ENCODE measurements at places on chromosomes 4 and X.

DNA sequence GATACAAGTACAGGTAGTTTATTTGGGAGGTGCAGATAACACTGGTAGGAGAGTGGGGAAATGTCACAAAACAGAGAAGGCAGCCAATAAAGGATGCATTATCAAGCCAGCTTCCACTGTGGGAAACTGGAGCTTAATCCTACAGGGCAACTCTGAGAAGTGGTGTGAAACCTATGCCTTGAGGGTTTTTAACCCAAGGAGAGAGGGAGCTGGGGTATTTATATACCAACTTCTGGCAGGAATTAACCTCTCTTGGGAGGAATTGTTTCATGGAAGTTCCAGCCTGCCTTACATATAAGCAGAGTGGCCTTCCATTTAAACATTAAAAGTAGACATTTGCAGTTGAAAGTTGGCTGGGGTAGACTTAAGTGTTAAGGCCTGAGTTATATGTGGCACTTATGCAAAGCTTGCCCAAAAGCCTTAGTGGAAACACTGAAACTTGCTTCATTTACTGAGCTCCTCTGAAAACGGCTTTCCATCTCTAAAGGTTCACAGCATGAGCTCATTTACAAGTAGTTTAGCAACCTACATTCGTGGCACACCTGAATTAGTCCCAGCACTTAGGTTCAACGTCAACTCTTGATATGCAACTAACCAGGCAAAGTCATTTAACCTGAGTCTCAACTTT is 19.2 kb downstream of the MAGEB17 start:
- no peak for DNase-seq

- DNase-seq: no peak
Measured at GRCh38 chr4:87971866-87972265, 3.6 kb upstream of the SPP1 start.

DNA sequence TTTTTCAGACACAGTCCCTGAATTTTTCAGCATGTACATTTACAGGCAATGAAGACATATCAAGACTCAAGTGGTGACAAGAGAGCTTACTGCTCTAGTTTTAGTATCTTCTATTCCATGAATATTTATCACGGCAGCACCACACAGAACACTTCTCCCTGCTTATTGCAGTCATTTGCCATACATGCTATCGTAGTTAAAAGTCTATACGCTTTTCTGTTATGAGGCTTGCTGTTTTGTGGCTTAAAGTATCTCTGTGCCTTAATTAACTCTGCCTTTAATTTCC is 65.4 kb upstream of the GK2 start:
- DNase-seq: no peak

- DNase-seq: no peak
Measured at GRCh38 chrX:69029771-69030170, 135.5 kb downstream of the PJA1 start.

- peak; percentile 88 for DNase-seq
Measured at GRCh38 chr4:41365681-41366080, 109.0 kb downstream of the UCHL1 start.

DNA sequence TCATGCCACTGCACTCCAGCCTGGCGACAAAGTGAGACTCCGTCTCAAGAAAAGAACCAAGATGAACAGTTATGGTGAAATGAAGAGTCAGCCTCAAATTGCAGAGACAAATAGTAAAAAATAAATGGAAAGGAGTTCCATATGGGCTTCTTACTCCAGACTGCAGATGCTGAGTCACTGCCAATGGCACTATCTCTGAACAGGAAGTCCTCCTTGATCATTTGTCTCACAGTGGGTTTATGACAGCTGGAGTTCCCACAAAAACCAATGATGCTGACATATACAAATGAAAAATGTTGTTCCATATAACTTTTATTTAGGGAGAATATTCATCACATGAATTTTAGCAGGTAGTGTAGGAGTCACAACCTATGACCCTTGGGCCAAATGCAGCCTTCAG is 631.6 kb downstream of the PCDH18 start:
- DNase-seq: no peak

DNA sequence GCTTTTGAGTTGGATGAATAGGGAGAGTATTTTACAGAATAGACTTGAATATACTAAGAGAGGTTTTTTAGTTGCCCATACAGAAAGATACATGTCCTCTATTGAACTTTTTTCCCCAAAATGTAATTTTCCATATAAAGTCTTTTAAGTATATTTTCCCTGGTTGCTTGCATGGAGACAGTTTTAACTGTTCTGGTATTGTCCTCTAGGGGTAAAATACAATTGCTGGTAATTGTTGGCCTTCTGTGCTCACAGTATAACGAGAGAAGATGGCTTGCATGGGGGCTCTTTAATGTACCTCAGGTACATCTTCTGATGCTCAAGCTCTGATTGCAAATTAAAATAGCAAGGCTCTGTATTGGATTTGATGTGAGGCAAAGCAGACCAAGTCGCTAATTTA is 136.1 kb downstream of the ARX start:
- no peak for DNase-seq

GRCh38 chrX:119692191-119693039 is 553 bp downstream of the SEPTIN6 start:
- DNase-seq: no peak

DNA sequence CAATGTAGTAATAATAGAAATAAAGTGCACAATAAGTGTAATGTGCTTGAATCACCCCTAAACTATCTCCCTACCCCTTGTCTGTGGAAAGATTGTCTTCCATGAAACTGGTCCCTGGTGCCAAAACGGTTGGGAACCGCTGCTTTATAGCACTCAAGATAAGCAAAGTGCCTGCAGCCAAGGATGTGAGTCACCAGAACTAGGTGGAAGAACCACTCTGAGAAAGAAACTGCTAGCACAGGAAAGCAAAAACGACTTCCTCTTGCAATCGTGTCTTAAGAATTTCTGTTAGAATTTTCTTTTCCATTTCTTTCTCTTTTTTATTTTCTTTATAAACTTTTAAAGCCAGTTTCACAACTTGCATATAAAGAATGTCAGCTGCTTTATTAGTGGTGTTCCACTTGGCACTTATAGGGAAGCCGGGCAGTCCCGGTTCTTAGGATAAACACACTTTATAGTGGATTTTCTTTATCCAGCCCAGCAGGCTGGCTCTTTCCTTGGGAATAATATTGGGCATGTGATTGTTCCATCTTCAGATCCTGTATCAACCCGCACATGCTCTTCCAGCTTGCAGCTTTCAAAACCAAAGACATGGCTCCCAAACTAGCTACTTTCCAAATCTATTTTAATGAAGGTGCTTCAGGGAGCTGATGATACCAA is 32.3 kb upstream of the CXCL8 start:
- no peak for DNase-seq

DNA sequence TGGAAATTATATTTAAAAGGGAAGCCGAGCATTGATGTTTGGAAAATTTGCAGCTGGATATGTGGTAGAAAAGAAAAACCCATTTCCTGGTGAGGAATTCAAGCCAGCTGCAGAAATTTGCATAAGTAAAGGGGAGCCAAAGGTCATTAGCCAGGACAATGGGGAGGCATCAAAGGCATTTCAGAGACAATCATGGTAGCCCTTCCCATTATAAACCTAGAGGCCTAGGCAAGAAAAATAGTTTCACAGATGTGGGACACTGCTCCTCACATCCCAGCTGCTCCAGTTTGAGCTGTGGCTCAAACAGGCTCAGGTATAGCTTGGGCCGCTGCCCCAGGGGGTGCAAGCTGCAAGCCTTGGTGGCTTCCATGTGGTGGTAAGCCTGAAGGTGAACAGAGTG is 35.8 kb downstream of the NAP1L3 start:
- DNase-seq: no peak

- no peak for DNase-seq
Measured at GRCh38 chr4:6939761-6940743, 30.4 kb downstream of the TBC1D14 start.

DNA sequence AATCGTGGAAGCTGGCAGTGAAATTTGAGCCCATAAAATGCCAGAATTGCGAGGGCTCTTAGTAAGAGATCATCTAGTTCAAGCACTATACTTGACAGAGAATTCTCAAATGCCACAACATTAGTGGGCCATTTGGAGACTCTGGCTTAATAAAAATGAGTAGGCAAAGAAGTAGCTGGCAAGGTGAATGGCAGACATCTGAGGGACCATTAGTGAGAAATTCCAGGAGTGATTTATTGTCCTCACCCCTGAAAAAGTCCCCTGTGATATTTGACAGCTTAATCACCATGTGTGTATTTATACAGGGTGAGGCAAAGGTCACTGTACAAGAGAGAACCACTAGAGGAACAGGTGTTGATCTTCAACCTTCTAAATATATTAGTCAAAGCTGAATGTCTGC is 207.5 kb downstream of the CHRDL1 start:
- no peak for DNase-seq

DNA sequence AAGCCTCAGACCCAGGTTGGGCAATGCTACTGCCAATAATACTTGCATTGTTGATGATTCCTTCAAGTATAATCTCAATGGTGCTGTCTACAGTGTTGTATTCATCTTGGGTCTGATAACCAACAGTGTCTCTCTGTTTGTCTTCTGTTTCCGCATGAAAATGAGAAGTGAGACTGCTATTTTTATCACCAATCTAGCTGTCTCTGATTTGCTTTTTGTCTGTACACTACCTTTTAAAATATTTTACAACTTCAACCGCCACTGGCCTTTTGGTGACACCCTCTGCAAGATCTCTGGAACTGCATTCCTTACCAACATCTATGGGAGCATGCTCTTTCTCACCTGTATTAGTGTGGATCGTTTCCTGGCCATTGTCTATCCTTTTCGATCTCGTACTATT is 7.4 kb downstream of the LPAR4 start:
- DNase-seq: no peak

DNA sequence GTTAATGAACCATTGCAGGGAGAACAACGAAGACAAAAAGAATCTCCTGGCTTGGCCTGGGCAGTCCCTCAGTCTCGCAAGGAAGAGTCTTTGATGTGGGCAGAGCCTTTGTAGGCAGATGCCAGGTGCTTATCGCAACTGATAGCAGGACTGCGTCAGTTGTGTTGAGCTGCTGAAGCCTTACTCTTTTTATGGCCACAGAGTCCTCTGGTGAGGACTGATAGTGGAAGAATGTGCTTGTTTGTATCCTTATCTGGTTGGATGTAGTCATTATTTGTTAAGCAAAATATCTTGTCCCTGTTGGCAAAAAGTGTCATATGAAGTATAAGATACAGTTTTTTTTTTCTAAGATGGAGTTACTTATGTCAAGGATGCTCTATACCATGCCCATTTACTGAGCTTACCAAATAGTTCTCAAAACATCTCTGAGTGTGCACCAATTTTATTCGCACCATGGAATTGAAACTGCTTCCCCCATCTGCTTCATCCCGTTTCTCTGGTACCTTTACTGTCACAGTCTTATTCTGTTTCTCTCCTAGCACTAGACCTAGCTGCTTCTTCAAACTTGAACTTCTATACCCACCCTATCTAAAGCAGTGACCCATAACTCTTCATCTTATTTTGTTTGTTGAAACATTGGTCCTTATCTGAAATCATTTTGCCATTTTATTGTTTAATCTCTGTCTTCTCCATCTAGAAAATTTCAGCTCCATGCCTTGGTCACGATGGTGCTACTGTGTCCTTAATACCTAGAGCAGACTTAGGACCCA is 47.0 kb upstream of the SPRY1 start:
- no peak for DNase-seq

DNA sequence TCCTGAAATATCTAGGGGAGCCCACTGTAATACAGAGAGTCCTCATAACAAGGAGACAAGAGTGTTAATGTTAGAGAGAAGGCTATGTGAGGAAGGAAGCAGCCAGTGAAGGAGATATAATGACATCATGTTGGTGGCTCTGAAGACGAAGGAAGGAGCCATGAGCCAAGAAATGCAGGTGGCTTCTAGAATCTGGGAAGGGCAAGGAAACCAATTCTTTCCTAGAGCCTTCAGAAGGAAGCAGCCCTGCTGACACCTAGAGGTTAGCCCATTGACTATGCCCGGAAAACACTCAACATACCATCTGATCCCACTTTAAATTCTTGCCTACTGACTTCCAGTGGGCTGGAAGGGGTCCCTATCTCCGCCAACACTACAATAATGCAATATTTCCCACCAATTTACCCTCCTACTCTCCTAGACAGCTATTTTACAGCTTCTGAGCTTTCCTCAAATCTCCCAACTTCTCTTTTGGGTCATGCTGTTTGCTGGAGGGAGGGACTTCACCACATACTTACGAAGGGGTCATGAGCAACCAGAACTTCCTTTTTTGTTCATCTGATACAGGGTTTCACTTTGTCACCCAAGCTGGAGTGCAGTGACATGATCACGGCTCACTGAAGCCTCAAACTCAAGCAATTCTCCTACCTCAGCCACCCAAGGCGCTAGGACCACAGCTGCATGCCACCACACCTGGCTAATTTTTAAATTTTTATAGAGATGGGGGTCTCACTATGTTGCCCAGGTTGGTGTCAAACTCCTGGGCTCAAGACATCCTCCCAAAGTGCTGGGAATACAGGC is 25.2 kb upstream of the G3BP2 start:
- DNase-seq: no peak

GRCh38 chr4:101142259-101142658 is 205.1 kb downstream of the PPP3CA start:
- no peak for DNase-seq

GRCh38 chrX:80576806-80577533 is 156.7 kb downstream of the TENT5D start:
- DNase-seq: no peak

- DNase-seq: no peak
Measured at GRCh38 chr4:158535130-158535614, 13.5 kb downstream of the RXFP1 start.

- no peak for DNase-seq
Measured at GRCh38 chrX:136215559-136215958, 35.6 kb downstream of the MAP7D3 start.

DNA sequence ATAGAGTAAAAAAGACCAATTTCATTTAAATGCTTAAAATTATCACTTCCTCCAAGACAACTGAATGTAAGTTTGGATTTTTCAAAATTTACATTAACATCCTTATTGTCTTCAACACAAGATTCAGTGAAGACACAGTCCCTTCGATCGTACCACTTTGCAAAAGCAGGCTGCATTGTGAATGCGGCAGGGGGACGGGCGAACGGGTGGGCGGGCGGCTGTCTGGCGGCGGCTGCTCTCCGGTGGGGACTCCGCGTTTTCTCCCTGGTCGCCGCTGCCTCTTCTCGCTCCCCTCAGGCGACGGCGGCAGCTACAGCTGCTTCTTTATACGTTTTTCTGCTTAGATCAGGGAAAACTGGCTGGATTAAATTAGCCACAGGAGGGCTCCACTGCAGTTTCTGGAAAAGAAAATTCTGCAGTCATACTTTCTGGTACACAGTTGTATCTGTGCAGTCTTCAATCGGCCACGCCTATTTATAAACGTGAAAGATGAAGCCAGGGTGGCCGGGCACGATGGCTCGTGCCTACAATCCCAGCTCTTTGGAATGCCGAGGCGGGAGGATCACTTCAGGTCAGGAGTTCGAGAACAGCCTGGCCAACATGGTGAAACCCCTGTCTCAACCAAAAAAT is 33.9 kb upstream of the HPF1 start:
- peak; percentile 22 for DNase-seq

- DNase-seq: peak; percentile 2
Measured at GRCh38 chrX:46758956-46759644, at the start of gene SLC9A7. TSS of gene SLC9A7 (minus strand) at chrX:46759118. CDS start at chrX:46759029, 89 bp downstream.

- DNase-seq: no peak
Measured at GRCh38 chr4:174561560-174561959, 39.3 kb upstream of the HPGD start.
